ENCODE measurements at places on chromosomes 3 and 15. TPM values are rescaled to one million over a fixed set of nuclear protein-coding genes. Genes with fewer than 3 reads are reported as not detected.

DNA sequence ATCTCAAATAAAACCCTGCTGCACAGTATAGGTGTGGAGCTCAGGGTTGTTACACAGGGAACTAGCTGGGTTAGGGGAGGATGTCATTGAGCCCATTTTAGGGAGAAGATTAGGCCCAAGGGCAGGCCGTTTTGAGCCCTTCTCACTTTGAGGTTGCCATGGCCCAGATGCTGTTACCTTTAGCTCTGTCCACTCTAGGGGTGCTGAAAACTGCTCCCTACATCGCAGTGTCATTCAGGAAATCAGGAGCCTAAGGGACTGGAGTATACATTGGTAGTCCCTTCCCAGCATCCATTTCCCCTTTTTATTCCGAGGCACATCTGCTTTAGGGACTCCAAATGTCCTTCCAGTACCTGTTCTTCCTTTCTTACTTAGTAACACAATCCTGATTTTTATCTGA is 79.0 kb upstream of the SELENOK start:
- no peak for DNase-seq

DNA sequence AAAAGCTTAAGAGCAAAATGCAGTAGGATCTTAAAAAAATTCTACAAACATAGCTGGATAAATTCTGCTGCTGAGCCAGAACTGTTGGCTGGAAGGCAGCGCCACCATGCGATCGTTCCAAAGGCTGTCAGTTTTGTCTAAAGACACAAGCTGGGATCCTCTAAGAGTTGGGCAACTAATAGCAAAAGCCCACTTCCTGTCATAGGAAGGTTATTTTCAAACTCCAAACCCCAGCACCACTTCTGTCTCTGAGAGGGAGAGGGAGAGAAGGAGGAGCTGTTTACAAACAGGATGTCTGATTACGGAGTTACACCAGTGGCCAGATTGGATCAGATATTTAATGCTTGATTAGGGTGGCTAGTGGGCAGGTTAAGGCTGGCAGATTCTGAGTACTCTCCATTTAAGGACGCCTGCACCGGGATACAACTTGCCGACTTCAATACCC is 44.0 kb downstream of the EIF4E3 start:
- DNase-seq = no peak

DNA sequence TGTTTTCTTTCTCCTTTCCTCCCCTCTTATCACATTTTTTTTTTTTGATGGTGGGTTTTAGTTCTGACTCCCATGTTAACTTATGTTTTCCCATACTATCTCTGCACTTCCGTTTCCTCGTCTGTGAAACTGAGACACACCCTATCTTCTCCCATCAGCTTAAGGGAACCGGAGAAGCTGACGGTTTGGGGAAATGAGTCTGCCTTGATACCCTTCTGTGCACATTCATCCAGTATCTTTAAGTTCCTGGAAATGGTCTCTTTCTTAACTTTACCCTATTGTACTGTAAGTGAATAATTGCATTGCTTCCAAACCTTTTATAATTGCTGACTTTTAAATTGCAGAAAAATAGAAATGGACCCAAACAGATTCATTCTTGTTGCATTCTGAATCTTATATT is 26.2 kb upstream of the CFAP161 start:
- no peak for DNase-seq

- no peak for DNase-seq
Measured at GRCh38 chr3:124833710-124834332, 53.3 kb downstream of the ITGB5 start.

The MOBP gene
- total RNA-seq = 0.95 TPM

The TNK2 gene
- total RNA-seq = 10.5 TPM

All from pulmonary artery endothelial cell (primary cell).